ENCODE measurements at places on chromosomes 12 and 14.
A peak's percentile ranks its signal among the peaks of the same experiment; 100 is the strongest.

- no peak for DNase-seq
Observed at GRCh38 chr14:100851946-100852620, 26.2 kb downstream of the MEG3 start.

DNA sequence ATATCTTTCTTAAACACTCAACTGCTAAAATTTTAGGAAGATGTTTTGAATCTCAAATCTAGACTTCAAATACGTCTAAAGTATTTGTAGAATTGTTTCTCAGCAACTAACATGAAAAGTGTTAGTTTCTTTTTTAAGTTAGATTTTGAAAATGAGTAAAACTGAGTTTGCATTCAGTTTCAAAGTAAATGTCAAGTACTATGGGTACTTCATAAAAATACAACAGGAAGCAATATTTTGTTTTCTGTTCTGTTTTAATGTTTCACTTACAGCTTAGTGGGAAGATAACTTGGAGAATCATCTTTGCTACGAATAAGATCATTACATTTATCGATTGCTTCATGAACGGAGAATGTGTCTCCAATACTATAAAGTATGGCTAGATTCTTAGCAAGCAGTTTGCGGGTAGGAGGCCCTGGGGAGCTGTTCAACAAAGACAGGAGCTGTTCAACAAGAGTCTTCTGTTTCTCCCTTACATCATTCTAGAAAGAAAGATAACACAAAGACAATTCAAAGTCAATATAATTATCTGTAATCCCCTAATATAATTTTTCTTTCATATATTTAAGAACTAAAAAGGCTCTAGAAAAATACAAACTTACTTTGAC lies 20.2 kb downstream of the HEATR5A start:
- DNase-seq, result no peak

- DNase-seq, result no peak
Observed at GRCh38 chr14:20380681-20381080, 32.6 kb downstream of the TEP1 start.

DNA sequence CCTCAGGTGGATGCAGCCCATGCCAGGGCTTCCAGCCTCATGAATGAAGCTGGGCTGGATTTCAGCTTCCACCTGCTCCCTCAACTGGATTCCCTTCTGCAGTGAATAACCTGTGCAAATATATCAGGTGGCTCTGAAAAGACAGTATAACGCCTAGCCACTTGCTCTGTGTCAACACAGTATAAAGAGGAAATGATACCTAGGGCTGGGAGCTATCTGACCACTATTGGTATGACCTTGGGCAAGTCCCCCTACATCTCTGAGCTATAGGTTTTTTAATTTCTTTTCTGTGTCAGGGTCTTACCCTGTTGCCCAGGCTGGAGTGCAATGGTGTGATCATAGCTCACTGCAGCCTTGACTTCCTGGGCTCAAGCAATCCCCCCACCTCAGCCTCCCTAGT lies 19.8 kb downstream of the ISM2 start:
- DNase-seq, result no peak

GRCh38 chr14:54566410-54567223 lies at the start of gene SAMD4A:
TSS of gene SAMD4A (plus strand) at chr14:54567128. CDS start at chr14:54567917, 789 bp downstream.
- peak; percentile 82 for DNase-seq

GRCh38 chr14:29236848-29237247 lies 470.3 kb downstream of the FOXG1 start:
- DNase-seq, result no peak

DNA sequence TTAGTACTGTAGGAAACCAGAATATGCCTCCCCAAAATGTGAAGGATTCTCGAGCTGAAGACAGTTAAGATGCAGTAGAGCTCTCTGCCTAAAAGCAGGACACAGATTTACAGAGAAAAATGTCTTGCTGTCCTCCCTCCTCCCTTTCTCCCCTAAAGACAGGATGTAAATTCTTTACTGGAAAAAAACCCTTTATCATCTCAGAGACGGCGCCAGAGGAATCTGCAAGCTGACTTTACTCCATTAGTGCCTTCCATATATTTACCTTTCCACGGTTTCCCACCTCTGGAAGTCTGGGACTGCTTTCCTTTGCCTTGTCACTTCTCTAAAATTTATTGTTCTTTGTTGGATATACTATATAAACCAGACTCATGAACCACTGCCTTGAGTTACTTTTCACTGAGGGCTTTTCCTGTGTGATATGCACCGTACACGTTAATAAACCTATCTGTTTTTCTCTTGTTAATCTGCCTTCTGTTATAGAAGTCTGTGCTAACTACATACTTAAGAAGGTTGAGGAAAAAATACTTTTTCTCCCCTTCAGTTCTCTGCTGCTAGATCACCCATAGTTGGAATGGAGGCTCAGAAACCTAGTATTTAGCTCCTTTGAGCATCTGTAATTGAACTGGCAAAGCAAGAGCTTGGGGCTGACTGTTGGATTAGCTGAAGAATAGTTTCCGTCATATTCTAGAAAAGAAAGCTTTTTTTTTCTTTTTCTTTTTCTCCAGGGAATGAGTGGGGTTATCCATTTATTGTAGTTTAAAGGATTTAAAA lies 99.9 kb downstream of the RAD51B start:
- no peak for DNase-seq

DNA sequence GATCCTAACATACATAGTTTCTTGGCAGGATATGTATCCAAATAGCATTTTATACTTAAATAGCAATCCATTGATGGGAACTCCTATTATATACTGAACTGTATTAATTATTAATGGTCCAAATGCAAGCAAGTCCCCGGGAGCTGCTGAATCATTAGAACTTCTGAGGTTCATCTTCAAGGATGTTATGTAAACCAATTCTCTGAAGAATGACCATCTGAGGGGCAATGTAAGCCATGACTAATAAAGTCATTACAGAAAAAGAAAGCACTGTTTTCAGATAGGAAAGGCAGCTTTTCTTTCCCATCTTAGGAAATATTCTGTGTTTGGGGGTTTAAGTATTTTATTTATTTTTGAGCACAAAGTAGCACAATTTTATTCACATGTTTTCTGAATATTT lies 166.1 kb upstream of the SLC16A7 start:
- DNase-seq, result no peak

DNA sequence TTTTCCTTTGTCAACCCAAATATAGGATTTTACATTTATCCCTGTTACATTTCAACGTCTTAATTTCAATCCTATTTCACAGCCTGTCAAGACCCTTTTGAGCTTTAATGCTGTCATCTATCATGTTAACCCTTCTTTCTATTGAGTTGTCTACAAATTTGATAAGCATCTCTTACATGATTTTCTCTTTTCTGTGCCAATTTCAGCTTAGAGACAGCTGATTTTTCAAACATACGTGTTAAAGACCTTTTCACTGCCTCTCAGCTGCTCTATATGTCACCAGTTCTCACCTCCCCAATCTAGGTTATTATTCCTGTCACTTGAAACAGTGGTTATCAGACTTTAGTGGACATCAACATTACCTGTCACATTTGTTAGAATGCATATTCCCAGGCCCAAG lies 181.3 kb downstream of the GXYLT1 start:
- no peak for DNase-seq

DNA sequence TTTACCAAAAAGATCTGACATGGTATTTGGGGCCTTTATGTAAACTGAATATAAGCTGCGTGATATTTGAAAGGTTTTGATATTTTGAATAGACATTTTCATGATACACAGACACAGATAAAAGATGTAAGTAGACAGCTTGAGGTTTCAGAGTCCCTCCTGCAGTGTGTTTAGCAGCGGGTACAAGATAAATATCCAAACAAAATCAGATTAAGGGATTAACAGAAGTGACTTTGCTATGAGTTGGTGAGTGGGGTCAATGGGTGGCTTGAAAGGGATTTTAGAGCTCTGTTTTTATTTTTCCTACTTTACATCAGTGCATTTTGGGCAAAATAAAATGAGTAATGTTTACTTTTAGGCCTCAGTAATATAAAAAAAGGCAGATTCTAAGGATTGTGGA lies 84.1 kb downstream of the IGF1 start:
- no peak for DNase-seq

- no peak for DNase-seq
Observed at GRCh38 chr12:105487963-105488362, 157.5 kb downstream of the C12orf75 start.

DNA sequence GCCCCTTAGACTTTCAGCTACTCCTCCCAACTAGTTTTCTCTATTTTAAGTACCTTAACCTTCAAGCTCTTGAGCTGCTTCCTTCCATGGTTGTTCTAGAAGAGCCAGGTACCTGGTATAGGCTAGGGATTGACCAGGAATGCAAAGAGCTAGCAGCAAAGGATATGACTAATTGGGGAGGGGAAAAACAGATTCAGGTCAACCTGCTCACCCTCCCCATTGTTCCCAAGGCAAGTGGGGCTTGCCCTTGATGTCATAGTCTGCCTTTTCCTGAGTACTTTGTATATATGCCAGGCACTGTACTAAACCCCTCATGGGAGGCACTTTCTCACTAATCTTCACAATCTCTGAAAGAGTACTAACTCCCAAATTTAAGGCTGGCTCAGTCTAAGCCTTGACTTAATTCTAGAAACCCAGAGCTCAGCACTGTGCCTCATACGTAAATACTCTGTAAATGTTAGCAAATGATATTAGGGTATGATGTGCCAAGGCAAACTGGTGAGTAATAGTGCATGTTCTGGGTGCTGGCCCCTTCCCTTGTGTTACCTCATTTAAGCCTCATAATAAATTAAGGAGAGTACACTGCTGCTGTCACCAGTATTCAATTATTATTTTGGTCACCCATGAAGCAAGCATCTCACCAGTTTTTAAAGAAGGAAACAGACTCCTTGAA lies 42.2 kb downstream of the SUDS3 start:
- no peak for DNase-seq

- DNase-seq, result no peak
Observed at GRCh38 chr14:29037411-29037810, 270.8 kb downstream of the FOXG1 start.

Measured in CD4-positive, alpha-beta memory T cell (primary cell).